ENCODE measurements at places on chromosomes 3 and 15. TPM values are rescaled to one million over a fixed set of nuclear protein-coding genes. Genes with fewer than 3 reads are reported as not detected.

The JAGN1 gene
- 41.3 TPM for total RNA-seq

The GASK1A gene
- 0.43 TPM for total RNA-seq

The CILP gene
- 0.23 TPM for total RNA-seq

DNA sequence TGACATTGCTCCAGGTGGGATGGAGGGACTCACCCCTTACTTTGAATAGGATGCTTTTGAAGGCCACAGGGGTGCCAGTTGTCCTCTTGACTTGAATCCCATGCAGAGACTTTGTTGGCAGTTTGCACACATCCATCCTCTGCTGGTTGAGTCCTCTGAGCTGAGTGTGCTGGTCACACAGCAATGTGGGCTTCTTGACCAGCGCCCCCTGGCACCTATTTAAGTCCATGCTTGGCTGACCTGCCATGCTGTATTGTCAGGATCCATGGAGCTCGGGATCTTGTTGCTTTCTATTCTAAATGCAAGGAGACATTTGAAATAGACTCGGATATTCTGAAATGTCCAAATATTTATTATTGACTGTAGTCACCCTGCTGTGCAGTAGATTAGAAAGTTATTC, 19.8 kb downstream of the RAB7A start:
- DNase-seq = no peak

The THAP10 gene
- 0.77 TPM for total RNA-seq

DNA sequence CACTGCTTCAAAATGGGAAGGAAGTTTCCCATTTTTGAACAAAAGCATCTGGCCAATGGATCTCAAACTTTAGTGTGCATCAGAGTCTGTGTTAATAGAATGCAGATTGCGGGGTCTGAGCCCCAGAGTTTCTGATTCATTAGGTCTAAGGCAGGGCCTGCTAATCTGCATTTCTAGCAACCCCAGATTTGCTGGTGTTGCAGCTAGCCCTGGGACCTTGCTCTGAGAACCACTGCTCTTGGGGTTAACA, 30.7 kb upstream of the USP3 start:
- DNase-seq = no peak

DNA sequence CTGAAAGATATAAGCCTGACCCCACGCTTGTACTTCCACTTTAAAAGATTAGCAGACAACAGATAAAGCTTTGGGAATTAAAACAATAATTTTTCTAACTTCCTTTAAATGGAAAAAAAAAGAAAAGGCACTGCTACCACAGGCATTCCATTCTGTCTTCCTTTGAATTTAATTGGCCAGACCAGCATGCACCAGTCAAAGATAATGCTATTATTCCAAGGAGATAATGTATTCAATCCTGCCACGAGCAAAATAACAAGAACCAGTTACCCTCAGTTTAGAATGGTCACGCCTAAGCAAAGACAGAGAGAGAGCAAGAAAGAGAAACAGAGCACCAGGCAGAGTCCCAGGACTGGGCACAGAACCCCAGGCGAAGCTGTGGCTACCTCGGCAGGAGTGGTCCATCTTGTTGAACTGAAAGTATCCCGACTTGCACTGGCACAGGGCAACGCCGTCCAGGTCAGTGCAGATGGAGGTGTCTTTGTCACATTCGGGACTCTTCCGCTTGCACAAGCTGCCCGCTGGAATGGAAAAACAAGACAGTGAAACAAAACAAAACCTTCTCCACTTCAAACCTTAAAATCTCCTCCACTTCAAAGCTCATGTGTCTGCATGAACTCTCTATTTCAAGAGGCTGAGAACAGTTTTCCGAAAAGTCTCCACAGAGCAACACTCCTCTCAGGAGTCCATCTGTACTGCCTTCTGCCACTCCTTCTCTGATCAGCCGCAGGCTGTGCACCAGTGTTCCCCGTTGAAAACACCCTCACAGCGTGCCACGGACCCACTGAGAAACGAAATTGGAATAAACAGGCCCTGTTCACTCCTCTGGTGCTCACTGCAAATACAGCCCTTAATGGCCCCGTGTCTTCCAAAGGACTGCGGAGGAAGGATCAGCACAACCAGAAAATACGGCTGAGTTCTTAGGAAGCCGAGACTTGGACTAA, 58.2 kb downstream of the HEG1 start:
- DNase-seq = no peak

- DNase-seq = no peak
These were observed 1.3 kb downstream of the FXR1 start for GRCh38 chr3:180913581-180914404.

- DNase-seq = no peak
These were observed 219.9 kb downstream of the NLGN1 start for GRCh38 chr3:173617490-173617889.

The IL5RA gene
- 3.2 TPM for total RNA-seq

GRCh38 chr3:58237941-58238681, 519 bp downstream of the ABHD6 start:
- DNase-seq = peak; percentile 90

DNA sequence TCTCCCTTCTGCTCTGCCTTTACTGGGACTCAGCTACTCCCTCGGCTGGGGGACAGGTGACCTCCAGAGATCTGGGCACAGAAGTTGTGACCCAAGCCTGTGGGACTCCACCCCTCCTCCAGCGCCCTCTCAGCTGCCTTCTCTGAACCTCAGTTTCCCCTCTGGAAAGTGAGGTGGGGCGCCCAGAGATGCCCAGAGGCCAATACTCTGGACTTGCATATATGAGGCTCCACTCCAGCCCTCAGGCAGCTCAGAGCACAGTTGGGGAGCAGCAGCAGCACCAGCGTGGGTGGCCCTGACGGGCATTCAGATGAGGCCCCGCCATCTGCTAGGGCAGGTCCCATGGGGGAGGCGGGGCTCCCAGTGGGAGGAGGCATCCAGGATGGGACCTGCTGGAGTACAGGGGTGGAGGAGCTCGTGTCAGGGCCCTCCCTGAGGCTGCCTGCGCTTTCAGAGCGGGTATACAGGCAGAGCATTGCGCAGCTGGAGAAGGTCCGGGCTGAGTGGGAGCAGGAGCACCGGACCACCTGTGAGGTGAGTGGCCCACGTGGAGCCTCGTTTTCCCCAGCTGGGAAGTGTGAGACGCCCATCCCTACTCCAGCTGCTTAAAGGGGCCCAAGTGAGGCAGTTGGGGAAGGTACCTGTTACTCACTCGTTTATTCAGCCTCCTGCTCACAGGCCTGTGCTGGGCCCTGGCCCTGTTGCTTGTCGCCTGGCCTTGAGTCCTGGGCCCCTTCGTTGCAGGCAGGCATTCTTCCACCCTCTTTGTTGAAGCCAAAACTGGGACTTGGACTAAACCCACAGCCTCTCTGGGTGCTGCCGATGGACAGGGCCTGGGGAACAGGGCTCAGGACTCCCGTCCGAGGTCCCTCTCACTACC, 35.4 kb downstream of the PSTPIP1 start:
- DNase-seq = peak; percentile 78

The DZIP1L gene
- total RNA-seq = 38.6 TPM

DNA sequence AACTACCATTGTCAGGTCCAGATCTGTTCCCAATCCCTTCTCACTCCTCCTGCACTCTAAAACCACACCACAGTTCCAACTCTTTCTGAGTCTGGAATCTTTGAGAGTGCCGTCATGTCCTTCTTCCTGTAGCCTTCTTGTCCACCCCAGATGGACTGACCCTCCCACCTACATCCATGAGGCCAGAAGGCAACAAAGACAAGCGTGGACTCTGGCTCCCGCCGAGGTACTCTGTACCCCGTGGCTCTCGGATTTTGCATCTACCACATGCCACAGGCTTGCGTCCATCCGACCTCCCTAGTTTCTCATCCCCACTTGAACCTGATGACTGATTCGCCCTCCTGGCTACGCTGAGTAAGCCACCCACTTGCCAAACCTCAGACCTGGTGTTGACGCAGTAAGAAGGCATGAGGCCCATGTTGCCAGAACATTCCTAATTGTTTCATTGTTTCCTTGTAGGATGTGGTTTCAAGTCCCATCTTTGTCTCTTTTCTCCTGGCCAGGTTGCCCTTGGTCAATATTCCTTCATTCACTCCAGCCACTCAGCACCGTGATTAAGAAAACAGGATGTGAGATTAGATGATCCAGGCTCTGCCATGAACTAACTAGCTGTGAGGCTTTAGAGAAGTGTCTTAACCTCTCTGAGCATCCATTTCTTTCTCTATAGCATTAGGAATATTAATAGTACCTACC, 1.1 kb upstream of the ZBTB38 start:
- no peak for DNase-seq

DNA sequence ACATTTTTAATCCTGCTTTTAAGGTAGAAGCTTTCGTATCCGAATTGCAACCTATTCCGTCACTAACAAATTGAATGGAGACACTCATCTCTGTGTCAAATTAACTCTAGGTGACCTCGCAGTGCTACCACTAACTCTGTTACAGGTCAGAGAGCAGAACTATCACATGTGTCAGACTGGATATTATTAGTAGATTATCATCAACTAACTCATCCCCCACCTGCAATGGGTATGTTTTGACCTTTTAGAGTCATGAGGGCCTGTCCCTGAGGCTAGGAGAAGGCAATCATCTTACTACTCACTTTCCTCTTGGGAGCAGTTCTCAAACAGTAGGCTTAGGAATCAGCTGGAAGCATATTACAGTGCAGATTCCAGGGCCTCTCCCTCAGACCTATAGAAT, 2.0 kb downstream of the GLDN start:
- no peak for DNase-seq

- DNase-seq = no peak
These were observed 153.8 kb downstream of the RAP2B start for GRCh38 chr3:153315781-153316180.

- DNase-seq = no peak
These were observed 1045.8 kb downstream of the ROBO1 start for GRCh38 chr3:78721771-78722543.

DNA sequence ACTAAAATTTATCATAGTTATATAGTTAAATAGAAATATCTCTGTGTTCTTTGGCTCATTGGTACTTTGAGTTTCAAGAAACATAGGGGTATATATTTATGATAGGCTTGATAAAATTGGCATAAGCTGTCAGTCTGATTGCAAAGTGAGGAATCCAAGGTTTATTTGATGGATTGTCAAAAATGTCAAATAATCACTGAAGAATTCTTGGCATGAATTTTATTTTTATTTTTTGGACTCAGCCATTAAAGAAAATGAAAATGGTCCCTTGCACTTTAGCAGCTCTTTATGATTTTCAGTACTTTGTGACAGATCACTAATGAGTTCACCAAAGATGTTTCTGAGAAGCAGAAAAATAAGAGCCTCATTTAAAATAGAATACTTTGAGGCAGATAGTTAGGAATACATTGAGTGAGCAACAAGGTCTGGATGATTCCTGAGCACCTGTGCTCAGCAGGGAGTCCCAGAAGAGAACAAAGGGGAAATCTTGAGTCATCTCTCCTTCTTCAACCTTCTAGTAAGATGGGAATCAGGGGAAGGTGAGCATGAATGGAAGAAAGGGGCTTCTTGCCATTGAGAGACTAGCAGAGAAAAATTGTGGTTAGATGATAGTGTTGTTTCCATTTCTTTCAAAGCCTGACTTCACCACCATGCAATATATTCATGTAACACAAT, 85.3 kb upstream of the VEPH1 start:
- no peak for DNase-seq

- DNase-seq = no peak
These were observed 99.5 kb downstream of the POLR2M start for GRCh38 chr15:57806003-57806402.

- DNase-seq = no peak
These were observed 71.2 kb downstream of the ITGA11 start for GRCh38 chr15:68360721-68361120.

- peak; percentile 64 for DNase-seq
These were observed 1.5 kb downstream of the VIPR1 start for GRCh38 chr3:42503957-42504333.

- no peak for DNase-seq
These were observed 77.2 kb downstream of the VPS13C start for GRCh38 chr15:61983081-61983480.

- DNase-seq = no peak
These were observed 522.2 kb downstream of the ROBO2 start for GRCh38 chr3:77562089-77562488.

The CRYGS gene
- total RNA-seq = 4.5 TPM

The SLC38A3 gene
- total RNA-seq = not detected

DNA sequence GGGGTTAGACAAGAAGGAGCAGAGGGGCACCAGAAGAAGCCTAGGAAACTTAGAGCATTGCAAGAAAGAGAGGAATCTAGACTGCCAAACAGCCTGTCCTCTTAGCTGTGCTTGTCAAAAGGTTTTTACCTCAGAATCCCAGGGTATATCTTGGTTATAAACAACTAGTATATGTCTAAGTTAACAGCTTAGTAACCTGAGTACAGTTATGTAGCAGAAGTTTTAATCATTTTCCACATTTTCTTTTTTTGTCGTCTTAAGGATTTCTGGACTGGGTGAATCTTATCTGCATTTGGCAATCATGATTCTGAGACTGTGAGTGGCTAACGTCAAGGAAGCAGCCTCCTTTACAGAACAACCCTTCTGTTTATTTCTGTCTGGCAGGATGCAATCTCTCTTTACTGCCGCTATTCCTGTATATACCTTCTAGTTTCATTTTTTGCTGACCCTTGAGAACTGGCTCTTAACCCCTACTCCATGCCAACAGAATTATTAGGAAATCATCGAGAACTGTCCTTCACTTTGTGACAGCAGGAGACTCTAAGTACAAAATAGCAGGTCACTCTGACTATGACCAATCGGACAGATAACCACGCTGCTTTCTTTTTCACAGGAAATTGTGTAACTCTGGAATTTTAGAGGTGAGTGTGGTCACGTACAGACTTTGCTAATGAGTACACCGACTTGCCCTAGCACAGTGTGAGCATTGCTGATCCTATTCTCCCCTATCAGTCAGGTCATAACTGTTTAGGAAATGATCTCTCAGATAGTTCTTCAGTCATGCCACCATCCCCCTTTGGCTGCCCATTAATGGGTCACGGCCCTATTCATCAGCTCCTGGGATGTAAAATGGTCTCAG, 3.3 kb upstream of the CP start:
- no peak for DNase-seq

DNA sequence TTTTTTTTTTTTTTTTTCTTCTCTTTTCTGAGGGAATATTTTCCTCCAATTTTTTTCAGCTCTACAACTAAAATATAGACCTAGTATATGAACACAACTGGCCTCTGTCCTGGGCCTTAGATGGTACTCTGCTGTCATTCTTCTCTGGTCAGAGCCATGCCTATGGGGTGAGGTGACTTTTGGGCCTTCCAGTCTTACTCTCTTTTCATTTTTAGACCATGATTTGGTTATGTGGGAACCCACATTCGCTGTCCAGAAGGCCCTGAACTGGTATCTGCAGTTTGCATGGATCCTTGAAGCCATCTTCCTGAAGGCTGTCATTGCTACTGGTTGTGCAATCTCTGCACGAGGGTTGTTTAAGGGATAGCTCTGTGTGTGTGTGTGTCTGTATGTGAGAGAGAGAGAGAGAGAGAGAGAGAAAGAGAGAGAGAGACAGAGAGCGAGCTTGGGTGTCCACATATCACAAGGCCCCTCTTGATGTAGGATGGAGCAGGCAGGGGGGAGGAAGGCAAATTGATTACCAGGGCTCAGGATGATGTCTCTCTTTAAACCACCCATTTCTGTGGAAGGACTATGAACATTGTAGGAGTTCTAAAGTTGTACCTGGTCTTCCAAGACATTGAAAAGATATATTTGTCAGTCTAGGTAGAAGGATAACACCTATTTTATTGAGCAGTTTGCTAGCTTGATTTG, 6.9 kb downstream of the TGFBR2 start:
- no peak for DNase-seq

- peak; percentile 77 for DNase-seq
These were observed 10.0 kb downstream of the MRPS25 start for GRCh38 chr3:15055019-15055557.

The DPPA2 gene
- not detected for total RNA-seq
